Activated CD4-positive, alpha-beta T cell treated with anti-CD3 and anti-CD28 coated beads for 24 hours (primary cell): ENCODE measurements at places on chromosomes 11 and 22.

DNA sequence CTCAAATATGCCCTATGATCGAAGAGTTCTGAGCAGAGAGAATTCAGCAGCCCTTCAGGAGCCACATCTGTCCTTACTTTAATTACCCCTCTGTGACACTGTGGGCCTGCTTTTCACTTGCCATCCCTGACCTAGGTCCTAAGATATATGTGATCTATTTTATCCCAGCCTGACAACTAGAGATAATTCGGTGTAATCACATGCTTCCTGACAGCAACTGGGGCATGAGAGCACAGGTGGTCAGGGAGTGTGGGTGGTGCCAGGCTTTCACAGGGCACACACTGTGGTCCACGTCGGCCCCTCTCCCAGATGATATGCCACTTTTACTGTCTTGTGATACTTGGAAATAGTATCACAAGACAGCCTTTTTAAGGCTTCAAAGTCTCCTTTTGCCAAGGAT is 3.9 kb downstream of the TUBA8 start:
- no peak for DNase-seq

GRCh38 chr22:50314455-50315288 is 7.2 kb upstream of the PLXNB2 start:
- peak; percentile 58 for DNase-seq

DNA sequence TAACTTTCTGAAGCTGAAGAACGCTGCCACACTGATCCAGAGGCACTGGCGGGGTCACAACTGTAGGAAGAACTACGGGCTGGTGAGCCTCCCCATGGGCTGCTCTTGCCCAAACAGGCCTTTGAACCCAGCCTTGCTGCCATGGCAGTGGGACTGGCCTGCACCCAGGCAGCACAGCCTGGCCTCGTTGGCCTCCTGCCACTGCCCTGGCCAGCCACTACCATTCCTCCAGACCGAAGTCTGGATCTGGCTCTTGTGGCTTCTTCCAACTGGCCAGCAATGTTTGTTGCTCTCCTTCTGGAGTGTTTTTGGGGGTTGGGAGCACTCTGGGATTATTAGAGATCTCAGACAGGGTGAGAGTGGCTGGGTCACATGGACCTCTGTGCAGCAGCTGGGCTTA is 51.0 kb downstream of the MYO7A start:
- no peak for DNase-seq

- DNase-seq = no peak
Measured at GRCh38 chr22:42714768-42715390, 5.8 kb downstream of the A4GALT start.

DNA sequence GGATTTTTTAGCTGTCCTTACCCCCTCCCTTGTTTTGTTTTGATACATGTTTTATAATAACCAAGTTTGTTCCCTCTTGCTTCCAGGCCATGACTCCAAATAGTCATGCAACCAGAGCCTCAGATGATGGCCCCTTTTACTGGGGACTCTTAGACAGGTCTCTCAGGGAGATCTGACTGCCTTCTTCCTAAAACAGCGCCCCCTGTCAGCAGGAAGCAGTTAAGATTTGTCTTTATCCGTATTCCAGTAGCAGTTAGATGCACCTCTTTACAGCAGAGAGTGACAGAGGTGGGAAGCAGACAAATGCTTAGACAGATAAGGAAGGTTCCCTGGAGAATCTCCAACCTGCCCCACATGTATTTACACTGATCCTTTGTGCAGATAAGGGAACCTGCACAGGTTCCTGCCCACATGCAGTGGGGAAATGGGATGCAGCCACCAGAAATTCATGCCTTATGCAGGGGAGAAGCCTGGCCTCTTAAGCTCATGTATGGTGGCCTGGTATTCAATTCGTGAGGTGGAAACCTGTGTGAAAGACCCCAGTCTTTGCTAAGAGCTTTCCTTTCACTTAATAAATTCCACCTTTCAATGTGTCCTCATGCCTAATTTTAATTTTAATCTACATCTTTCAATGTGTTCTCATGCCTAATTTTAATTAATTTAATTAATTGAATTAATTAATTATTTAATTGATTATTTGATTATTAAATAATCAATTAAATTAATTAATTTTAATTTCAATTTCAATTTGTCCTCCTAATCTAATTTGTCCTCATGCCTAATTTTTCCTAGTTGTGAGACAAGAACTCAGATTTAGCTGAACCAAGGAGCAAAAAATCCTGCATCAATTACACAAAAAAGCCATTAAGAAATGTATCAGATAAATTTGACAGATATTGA is 11.5 kb upstream of the GLYAT start:
- DNase-seq = no peak

GRCh38 chr11:110716361-110716760 is 4.1 kb upstream of the ARHGAP20 start:
- no peak for DNase-seq

- no peak for DNase-seq
Measured at GRCh38 chr11:76239483-76240160, 33.3 kb upstream of the WNT11 start.

- no peak for DNase-seq
Measured at GRCh38 chr11:8759634-8760033, 77.0 kb downstream of the RPL27A start.

- DNase-seq = no peak
Measured at GRCh38 chr11:94826415-94826814, 58.3 kb downstream of the AMOTL1 start.

DNA sequence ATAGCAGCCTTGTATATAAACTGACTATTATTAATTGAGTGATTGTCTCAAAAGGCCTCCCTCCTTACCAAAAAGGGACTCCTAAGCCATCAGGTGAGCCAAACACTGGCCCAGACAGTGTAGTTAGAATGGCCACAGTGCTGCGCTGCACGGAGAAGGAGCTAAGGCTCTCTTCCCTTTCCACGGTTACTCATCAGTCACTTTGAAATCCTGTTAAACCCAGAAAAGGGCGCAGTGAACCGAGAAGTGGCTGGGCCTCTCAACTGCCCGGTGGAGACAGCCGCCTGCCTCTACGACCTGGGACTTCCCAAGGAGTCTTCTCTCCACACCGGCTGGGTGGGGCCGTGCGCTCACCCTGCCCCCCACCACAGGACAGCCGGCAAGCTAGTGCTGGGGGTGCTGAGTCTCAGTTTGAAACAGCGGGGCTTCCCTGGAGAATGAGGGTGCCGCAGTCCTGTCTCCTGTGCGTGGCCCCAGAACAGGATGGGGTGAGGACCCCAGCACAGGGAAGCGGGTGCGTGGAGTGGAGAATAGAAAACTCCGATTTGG is 1.3 kb downstream of the MYH9 start:
- DNase-seq = no peak

- DNase-seq = no peak
Measured at GRCh38 chr11:27184458-27185312, 144.1 kb downstream of the BBOX1 start.

DNA sequence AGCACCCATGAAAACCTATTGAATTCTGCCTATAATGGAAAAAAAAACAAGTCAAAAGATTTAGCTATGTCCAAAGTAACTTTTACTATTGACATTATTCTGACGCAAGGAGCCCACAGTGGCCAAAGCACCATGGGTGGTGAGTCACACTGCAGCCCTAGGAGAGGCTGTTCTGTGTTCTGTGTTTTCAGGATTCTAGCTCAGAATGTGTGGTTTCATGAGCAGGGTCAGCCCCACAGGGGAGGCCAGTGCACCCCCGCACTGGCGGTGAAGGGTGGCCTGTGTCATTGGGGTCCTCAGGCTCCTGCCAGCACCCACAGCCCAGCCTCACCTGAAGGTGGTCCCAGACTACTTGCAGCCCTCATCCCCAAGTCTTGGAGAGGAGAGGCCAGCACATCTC is 112.2 kb downstream of the BRD1 start:
- DNase-seq = no peak

DNA sequence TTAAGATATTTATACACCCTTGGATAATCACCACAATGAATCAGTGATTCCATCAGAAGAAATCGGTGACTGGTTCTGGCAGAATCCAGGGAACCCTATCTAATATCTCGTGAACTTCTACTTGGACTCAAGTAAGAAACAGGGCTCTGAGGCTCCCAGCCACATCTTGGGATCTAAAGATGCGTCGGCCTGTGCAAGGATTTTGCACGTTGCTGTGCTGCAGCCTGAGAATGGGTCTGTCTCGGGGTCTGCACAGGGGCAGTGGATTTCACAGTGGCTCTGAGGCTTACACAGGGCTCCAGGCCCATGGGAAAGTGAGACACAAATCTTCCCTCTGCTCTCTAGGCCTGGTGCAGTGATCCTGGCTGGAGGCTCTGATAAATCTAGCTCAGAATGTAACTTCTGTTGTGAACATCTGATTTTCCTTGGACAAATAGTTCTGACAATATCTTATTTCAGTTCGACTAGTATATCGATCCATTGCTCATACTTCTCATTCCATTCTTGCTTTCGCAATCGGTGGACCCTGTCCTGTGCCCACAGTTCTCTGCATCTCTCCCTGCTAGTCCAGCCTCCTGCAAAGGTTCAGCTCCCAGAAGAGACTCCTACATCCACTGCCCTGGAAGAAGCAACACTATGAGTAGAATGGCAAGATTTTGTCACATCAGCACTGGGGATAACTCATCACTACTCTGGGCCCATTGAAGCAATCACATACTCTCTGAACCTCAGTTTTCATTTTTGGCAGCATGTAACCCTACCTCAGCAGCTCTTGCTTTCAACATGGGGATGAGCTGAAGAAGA is 105.5 kb upstream of the TOP3B start:
- no peak for DNase-seq

DNA sequence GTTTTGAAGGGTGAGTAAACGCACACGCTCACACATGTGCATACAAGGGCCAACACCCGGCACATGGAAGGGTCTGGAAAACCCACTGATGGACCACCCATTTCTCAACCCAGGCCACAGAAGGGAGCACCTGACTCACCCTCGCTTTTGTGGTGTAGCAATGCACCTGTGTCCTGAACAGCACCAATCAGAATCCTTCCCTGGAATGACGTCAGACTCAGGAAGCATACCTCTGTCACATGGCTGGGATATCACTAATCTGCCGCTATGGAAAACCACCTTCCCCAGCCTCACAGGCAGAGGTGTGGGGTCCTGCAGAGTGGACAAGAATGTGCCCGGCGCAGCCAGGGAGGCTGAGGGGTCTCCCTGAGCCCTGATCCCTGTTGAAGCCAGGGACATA is 9.0 kb upstream of the OSM start:
- no peak for DNase-seq

GRCh38 chr22:35378621-35379020 is 2.3 kb upstream of the HMOX1 start:
- no peak for DNase-seq

DNA sequence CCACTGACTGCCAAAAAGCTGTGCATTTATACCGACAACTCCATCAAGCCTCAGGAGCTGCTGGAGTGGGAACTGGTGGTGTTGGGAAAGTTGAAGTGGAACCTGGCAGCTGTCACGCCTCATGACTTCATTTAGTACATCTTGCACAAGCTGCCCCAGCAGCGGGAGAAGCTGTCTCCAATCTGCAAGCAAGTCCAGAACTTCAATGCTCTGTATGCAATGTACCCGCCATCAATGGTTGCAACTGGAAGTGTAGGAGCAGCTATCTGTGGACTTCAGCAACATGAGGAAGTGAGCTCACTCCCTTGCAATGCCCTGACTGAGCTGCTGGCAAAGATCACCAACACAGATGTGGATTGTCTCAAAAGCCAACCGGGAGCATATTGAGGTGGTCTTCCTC is at the start of gene SLC22A25:
SLC22A25 (minus strand) TSS at position 67 of the 400 bp plus-strand sequence. CDS start 13,947 bp downstream, outside the sequence.
- no peak for DNase-seq

GRCh38 chr11:3146612-3147256 is 18.4 kb downstream of the OSBPL5 start:
- no peak for DNase-seq

DNA sequence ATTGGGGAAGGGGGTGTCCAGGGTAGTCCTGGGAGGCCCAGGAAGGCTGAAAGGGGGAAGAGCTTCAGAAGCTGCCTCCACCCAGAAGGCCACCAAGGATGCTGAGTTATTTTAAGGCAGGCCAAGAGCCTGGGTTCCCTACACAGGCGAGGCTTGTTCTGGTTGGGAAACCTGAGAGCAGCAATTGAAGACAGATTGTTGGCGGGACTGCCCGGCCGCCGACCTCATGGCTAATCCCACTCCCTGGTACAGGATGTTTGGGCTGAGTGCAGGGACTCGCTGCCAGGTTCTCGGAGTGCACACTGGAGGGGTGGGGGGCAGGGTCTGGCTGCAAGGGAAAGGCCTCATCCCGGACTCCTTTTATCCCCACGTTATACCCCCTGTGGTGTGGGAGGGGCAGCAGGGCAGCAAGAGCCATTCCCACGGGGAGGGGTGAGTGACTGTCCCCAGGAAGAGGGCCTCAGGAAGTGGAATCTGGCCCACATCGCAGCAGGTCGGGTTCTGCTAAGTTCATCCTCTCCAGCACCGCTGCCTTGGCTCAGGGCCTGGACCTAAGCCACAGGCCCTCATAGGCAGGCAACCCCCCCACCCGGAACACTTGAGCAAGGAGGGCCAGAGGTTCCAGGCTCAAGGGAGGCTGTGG is 43.6 kb upstream of the PRR5 start:
- no peak for DNase-seq

- DNase-seq = no peak
Measured at GRCh38 chr11:76783896-76784813, 999 bp downstream of the TSKU start.

- no peak for DNase-seq
Measured at GRCh38 chr11:119483341-119483880, 60.4 kb upstream of the THY1 start.

GRCh38 chr22:33438273-33438672 is 380.1 kb upstream of the SYN3 start:
- DNase-seq = no peak

DNA sequence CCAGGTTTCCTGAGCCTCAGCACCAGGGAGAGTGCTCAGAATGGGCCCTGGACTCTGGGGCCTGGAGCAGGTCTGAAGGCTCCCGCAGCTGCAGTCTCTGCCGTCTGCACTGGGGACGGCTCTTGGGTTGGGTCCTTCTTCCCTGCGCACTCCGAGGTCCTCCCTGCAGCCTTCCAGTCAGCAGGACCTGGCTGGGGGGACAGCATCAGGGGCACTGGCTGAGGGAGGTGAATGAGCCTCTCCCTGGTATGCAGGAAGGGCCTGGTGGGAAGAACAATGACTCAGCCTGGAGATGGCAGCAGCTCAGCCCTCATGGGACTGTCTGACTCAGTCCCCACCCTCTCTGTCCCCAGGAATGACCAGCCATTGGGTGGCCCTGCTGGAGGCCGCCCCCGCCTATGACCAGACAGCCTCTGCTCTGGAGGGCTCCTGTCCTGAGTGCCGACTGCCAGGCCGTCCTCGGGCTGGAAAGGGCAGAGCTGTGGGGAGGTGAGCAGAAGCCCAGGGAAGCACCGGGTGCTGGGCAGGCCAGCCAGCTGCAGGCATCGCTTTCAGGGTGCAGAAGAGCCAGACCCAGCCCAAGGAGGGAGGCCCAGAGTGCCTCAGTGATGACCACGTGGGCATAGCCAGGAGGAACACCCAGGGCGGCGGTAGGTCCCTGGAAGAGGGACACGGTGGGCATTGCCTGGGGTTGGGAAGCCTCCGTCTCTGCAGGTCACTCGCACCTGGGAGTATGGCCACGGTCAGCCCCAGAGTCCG is 455.0 kb downstream of the BRD1 start:
- no peak for DNase-seq

- DNase-seq = peak; percentile 51
Measured at GRCh38 chr22:22463855-22464540, 44.5 kb downstream of the ZNF280B start.
